ENCODE measurements at places on chromosomes 7 and 10.

DNA sequence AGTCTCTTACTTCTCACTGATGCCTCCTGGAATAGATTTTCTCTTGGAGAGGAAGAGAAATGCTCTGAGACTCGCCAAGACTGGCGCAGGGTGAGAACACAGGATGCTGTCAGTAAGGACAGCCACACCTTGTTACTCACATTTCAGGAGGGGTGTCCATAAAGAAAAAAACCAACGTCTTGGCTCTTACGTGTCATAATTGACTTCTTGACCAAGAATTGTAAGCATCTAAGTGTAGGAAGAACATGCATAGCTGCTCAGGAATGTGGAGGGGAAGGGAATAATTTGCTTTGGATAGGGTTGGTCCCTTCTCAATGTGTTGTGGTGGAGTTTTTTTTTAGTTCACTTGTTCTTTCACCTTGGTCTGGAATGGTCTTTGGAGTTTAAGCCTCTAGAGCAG, 43.8 kb upstream of the ZNF438 start:
- no peak for DNase-seq

DNA sequence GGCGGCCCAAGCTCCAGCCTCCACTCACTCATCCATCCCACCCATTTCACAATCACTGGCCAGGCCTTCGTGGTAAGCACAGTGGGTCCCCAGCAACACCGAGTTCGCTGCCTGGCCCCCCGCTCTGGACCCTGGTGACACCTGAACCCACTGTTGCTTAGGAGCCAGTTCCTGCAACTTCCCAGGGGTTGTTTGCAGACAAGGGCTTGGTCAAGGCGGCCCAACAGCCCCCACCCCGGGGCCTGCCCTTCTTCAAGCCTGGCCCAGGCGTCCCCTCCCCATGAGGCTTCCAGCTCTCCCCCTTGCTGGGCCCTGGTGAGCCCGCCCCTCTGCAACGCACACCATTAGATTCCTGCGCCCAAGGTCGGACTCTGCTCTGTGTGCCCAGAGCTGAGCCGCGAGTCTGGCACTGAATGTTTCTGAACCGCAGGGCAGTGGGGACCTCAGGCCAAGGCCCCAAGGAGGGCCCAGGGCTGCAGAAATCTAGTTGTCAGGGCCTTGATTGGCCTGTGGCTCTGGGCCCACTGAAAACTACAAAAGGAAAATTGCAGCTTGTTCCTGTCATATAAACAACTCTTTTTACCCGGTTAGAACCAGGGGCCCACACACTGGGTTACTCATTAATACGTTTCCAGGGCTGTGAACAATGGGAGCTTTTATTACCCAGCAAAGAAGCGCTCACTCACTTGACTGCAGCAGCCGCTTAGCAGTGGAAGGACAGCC, 2.1 kb upstream of the COX19 start:
- no peak for DNase-seq

DNA sequence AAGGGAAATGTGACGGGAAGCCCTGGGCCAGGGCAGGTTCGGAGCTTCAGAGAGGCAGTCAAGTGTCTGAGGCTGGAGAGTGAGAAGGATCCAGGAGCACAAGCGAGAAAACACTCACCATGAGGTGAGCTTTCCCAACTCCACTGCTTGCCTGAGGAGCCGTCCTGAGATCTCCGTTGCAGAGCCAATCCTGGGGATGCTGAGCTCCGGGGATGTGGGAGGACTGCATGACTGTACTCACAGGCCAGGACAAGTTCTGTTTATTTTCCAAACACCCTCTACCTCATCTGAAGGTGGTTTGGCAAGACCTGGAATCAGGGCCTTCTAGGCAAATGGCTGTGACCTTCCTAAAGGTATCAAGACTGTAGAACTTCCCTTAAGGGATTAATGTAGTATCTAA, 38.7 kb downstream of the GLI3 start:
- no peak for DNase-seq

GRCh38 chr10:89301721-89302445, at the start of gene IFIT2:
Gene IFIT2 (plus strand): TSS chr10:89302046. CDS start chr10:89302124, 78 bp downstream.
- DNase-seq = no peak

DNA sequence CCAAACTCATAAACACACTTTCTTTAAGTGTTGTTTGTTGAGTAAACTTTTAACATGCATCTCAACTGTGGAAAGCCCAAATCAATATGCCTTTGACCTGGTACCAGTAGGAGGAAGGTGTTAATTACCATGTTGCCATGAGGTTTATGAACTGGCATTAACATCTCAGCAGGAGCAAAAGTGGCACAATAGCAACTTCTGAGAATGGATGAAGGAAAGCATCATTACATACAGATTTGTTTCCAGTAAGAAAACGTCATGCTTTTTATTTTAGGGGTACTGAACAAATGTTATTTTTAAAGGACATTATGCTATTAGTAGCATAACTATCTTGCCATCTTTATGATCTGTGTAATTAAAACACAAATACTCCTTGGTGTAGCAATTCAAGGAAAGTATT, 51.1 kb downstream of the ARMC3 start:
- DNase-seq = no peak

Measured in activated T-cell treated with anti-CD3 and anti-CD28 coated beads for 48 hours (primary cell).